ENCODE measurements at places on chromosomes 3 and 15. TPM values are rescaled to one million over a fixed set of nuclear protein-coding genes. Genes with fewer than 3 reads are reported as not detected.

IL20RB gene
- total RNA-seq, result 1.6 TPM

ARRDC4 gene
- 13.9 TPM for total RNA-seq

PLSCR2 gene
- 0.73 TPM for total RNA-seq

WNT5A gene
- 54.7 TPM for total RNA-seq

CHL1 gene
- total RNA-seq, result 49.8 TPM

C3orf85 gene
- total RNA-seq, result not detected

MAP4 gene
- total RNA-seq, result 99.0 TPM

ZNF860 gene
- 0.80 TPM for total RNA-seq

MBD4 gene
- total RNA-seq, result 29.8 TPM

GOLGA8H gene
- 0.29 TPM for total RNA-seq

CCDC54 gene
- not detected for total RNA-seq

PRTG gene
- total RNA-seq, result 11.6 TPM

- H3K27ac ChIP-seq, result no peak overlapping the region
- no peak overlapping the region for H3K4me3 ChIP-seq
- DNase-seq, result no peak
- no peaks in the 10 kb centered on the region for H3K27me3 ChIP-seq
- no peaks in the 10 kb centered on the region for H3K4me1 ChIP-seq
Measured at GRCh38 chr3:95265129-95265528, 1202.3 kb downstream of the NSUN3 start.

DNA sequence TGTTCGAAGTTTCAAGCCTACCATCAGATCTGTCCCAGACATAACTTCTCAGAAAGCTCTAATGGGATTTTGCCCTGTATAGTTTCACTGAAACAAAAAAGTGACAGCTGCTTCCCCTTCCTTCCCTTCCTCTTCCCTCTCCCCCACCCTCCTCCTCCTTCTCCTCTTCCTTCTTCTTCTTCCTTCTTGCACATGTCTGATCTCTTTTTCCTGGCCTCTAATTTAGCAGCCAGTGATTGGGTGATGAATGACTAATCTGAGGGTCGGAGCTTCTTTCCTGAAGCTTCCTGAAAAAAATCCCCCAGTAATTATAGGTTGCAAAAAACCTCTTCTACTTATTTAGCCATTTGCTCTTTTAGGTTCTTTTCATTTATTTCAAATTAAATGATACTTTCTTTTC, 168.7 kb downstream of the POTEB3 start:
- no peak overlapping the region for H3K27ac ChIP-seq
- no peaks in the 10 kb centered on the region for H3K36me3 ChIP-seq
- no peaks in the 10 kb centered on the region for H3K27me3 ChIP-seq
- DNase-seq, result no peak

- no peaks in the 10 kb centered on the region for H3K36me3 ChIP-seq
- no peaks in the 10 kb centered on the region for H3K4me1 ChIP-seq
- no peak for DNase-seq
- H3K27ac ChIP-seq, result peak overlapping the region; percentile 7
Measured at GRCh38 chr3:154981201-154981600, 98.9 kb upstream of the MME start.

GRCh38 chr3:145716519-145716918, 444.5 kb downstream of the PLOD2 start:
- H3K27ac ChIP-seq, result no peak overlapping the region
- H3K4me3 ChIP-seq, result no peak overlapping the region
- no peak for DNase-seq

GRCh38 chr3:127954640-127955039, 39.6 kb downstream of the KBTBD12 start:
- no peak overlapping the region for H3K4me3 ChIP-seq
- H3K27me3 ChIP-seq, result no peaks in the 10 kb centered on the region
- no peaks in the 10 kb centered on the region for H3K36me3 ChIP-seq
- H3K4me1 ChIP-seq, result no peaks in the 10 kb centered on the region

- H3K27ac ChIP-seq, result peak overlapping the region; percentile 79
- DNase-seq, result no peak
- H3K36me3 ChIP-seq, result no peaks in the 10 kb centered on the region
- no peaks in the 10 kb centered on the region for H3K27me3 ChIP-seq
- peak overlapping the region; percentile 72 for H3K4me3 ChIP-seq
Measured at GRCh38 chr3:194686816-194687637, 1.3 kb downstream of the FAM43A start.

DNA sequence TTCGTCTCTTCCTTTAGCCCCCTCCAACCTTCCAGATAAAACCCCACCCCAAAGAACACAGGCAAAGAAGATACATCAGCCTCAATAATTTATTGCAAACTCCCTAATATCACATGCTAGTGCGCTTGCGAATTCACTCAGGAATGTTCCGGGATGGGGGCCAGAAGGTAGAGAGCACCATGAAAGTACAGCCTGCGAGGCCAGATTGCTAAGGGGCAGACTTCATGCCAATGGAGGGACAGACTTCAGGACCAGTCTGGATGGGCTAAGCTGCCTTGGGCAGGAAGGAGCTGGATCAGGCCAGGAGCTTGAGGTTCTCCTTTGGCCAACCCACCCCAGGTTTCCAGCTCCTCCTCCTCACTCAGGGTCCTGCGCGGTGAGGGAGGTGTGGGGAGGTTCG, 13.4 kb downstream of the CIDEC start:
- peak overlapping the region; percentile 90 for H3K27ac ChIP-seq
- H3K36me3 ChIP-seq, result no peaks in the 10 kb centered on the region
- no peak overlapping the region for H3K4me3 ChIP-seq
- DNase-seq, result no peak
- peaks cover 5% of the 10 kb centered on the region for H3K4me1 ChIP-seq

DNA sequence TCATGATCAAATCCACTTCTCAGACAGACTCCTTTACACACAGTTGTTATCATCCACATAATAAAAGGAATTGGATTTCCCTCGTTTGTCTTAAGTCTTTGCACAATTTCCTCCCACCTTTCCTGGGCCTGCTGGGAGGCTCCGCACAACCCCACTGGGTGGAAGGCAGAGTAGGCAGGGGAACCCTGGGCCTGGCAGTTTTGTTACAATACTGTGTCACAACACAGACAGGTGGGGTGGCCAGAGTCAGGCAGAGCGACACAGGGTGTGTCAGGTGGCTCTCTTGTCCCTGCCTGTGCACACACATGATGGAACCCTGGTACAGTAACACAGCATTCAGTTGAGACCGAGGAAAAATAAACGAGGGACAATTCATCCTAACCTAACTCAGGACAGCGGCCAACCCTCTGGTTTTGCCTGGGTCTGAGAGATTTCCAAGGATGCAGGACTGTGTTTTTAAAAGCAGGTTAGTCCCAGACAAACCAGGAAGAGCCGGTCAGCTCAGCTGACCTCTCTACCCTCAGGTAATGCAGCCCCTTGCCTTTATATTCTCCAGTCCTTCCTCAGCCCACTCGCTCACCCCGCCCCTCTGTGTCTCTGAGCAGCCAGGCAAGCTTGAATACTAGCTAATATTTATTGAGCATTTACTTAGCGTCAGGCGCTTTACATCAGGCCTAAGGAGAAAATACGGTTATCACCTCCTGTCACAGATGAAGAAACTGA, 8.8 kb upstream of the FAM174B start:
- no peak for DNase-seq
- H3K4me3 ChIP-seq, result no peak overlapping the region
- peak overlapping the region; percentile 40 for H3K27ac ChIP-seq
- H3K36me3 ChIP-seq, result no peaks in the 10 kb centered on the region

GRCh38 chr3:194469977-194470376, 16.8 kb downstream of the ATP13A3 start:
- H3K4me3 ChIP-seq, result no peak overlapping the region
- no peak overlapping the region for H3K27ac ChIP-seq
- no peak for DNase-seq
- H3K36me3 ChIP-seq, result no peaks in the 10 kb centered on the region
- H3K27me3 ChIP-seq, result no peaks in the 10 kb centered on the region

GRCh38 chr3:177150970-177151627, 46.2 kb downstream of the TBL1XR1 start:
- no peak for DNase-seq
- peaks cover 16% of the 10 kb centered on the region for H3K4me1 ChIP-seq
- H3K27ac ChIP-seq, result peak overlapping the region; percentile 33
- no peaks in the 10 kb centered on the region for H3K36me3 ChIP-seq
- no peaks in the 10 kb centered on the region for H3K27me3 ChIP-seq

GRCh38 chr15:82647045-82647834, at the start of gene CPEB1:
Gene CPEB1 (minus strand): TSS chr15:82647363. CDS start chr15:82628459, 18,904 bp downstream.
- no peaks in the 10 kb centered on the region for H3K36me3 ChIP-seq
- no peaks in the 10 kb centered on the region for H3K4me1 ChIP-seq
- H3K4me3 ChIP-seq, result peak within 1 kb of the TSS; percentile 56
- H3K27me3 ChIP-seq, result peaks cover 47% of the 10 kb centered on the region
- peak within 1 kb of the TSS; percentile 13 for H3K27ac ChIP-seq
- no peak for DNase-seq

DNA sequence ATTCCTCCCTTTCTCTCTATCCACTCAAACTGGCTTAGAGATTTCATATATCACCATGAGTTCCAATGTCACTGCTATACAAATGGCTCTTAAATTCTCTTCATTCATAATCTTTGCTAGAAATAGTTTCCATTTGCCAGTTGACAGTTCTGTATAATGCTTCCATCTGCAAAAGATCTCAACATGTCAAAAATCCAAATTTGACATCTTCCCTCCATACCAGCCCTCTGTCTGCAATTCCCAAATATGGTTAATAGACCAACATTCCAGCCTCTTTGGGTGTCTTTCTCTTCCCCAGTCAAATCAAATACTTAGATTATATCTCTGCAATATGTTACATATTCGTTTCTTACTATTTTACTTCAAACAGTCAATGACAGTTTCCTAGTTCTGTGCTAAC, 64.2 kb upstream of the SERPINI2 start:
- H3K36me3 ChIP-seq, result no peaks in the 10 kb centered on the region
- no peak overlapping the region for H3K4me3 ChIP-seq
- no peaks in the 10 kb centered on the region for H3K4me1 ChIP-seq
- no peak overlapping the region for H3K27ac ChIP-seq
- DNase-seq, result no peak

GRCh38 chr3:13786811-13787210, 93.1 kb downstream of the WNT7A start:
- DNase-seq, result no peak
- H3K4me3 ChIP-seq, result no peak overlapping the region
- no peaks in the 10 kb centered on the region for H3K36me3 ChIP-seq
- no peaks in the 10 kb centered on the region for H3K4me1 ChIP-seq
- H3K27ac ChIP-seq, result no peak overlapping the region

GRCh38 chr3:124884474-124885101, 2.6 kb downstream of the ITGB5 start:
- H3K4me3 ChIP-seq, result no peak overlapping the region
- H3K27ac ChIP-seq, result no peak overlapping the region
- no peak for DNase-seq
- H3K27me3 ChIP-seq, result no peaks in the 10 kb centered on the region
- no peaks in the 10 kb centered on the region for H3K36me3 ChIP-seq
- no peaks in the 10 kb centered on the region for H3K4me1 ChIP-seq

- H3K4me3 ChIP-seq, result no peak overlapping the region
- H3K27ac ChIP-seq, result no peak overlapping the region
- H3K27me3 ChIP-seq, result no peaks in the 10 kb centered on the region
- no peaks in the 10 kb centered on the region for H3K36me3 ChIP-seq
- no peaks in the 10 kb centered on the region for H3K4me1 ChIP-seq
Measured at GRCh38 chr3:143502081-143502480, 346.2 kb downstream of the SLC9A9 start.

GRCh38 chr15:32657198-32657883, 15.8 kb downstream of the SCG5 start:
- peak; percentile 40 for DNase-seq
- H3K4me3 ChIP-seq, result no peak overlapping the region
- H3K27me3 ChIP-seq, result no peaks in the 10 kb centered on the region
- no peaks in the 10 kb centered on the region for H3K36me3 ChIP-seq
- no peaks in the 10 kb centered on the region for H3K4me1 ChIP-seq

DNA sequence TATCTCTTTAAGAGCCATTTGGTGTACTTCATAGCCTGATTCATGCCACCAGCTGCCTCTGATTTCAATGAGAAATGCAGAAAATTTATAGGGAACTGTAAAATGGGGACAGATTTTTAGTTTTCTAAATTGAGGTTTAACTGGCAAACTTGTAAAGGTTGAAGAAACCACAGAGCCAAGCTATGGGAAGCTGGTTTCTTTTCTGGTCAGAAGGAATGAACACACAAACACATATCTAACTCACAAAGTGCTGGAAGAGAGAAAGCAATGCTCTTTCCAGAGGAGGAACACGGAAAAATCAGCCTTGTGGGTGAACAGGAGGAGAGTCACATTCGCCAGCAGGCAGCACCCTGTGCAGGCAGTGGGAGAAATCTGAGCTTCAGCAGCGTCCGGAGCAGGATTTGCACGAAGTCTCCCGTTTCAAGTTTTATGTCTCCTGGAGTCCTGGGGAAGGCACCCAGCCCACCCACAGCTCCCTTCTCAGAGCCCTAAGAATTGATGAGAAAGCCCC, 481 bp downstream of the MASP1 start:
- peak overlapping the region; percentile 28 for H3K4me3 ChIP-seq
- H3K27ac ChIP-seq, result no peak overlapping the region
- H3K4me1 ChIP-seq, result no peaks in the 10 kb centered on the region
- no peaks in the 10 kb centered on the region for H3K36me3 ChIP-seq

GRCh38 chr15:40595773-40596172, 1.7 kb downstream of the KNL1 start:
- no peak for DNase-seq
- H3K36me3 ChIP-seq, result no peaks in the 10 kb centered on the region
- H3K27ac ChIP-seq, result no peak overlapping the region
- no peaks in the 10 kb centered on the region for H3K4me1 ChIP-seq
- H3K27me3 ChIP-seq, result no peaks in the 10 kb centered on the region

DNA sequence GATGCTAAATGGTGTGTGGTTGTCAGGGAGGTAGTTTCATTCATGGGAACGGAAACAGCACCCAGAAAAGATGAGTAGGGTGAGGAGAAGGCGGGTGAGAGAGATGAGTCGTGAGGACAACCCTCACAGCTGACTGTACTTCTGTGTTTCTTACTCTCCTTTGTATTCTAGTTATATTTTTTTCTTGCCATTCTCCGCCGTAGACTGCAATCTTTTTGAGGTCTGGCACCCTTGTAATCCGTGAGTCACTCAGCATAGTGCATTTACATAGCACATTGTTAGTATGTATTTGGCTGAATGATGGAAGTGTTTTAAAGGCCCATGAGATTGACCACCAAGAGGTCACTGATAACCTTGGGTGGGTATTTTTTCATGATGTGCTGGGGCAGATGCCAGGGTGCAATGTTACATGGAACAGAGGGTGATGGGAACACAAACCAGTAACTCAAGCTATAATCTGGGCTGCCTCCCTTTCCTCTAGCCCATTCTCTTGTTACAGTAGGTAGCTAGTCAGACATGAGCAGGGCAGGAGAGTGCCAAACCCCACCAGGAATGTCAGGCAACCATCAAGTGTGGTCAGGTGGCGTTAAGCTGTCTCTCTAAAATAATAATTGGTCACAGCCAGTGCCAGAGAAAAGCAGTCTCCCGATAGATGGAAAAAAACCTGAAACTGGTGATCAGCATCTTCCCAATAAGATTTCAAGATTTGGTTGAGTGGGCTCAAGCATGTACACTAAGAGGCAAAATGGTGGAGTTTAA, 18.8 kb upstream of the DGKG start:
- DNase-seq, result no peak
- H3K27me3 ChIP-seq, result no peaks in the 10 kb centered on the region
- no peaks in the 10 kb centered on the region for H3K4me1 ChIP-seq
- H3K4me3 ChIP-seq, result no peak overlapping the region

- peak overlapping the region; percentile 72 for H3K27ac ChIP-seq
- no peaks in the 10 kb centered on the region for H3K4me1 ChIP-seq
- H3K27me3 ChIP-seq, result no peaks in the 10 kb centered on the region
- H3K36me3 ChIP-seq, result no peaks in the 10 kb centered on the region
Measured at GRCh38 chr3:127747066-127747465, 74.3 kb downstream of the ABTB1 start.

GRCh38 chr3:149276619-149277018, 55.0 kb upstream of the CP start:
- H3K4me1 ChIP-seq, result no peaks in the 10 kb centered on the region
- no peaks in the 10 kb centered on the region for H3K36me3 ChIP-seq
- peak overlapping the region; percentile 53 for H3K27ac ChIP-seq
- DNase-seq, result no peak

- no peaks in the 10 kb centered on the region for H3K36me3 ChIP-seq
- H3K4me1 ChIP-seq, result no peaks in the 10 kb centered on the region
- DNase-seq, result no peak
- no peak overlapping the region for H3K4me3 ChIP-seq
Measured at GRCh38 chr15:35506272-35506870, 39.6 kb downstream of the DPH6 start.
